ENCODE measurements at places on chromosomes 2 and 18. TPM values are rescaled to one million over a fixed set of nuclear protein-coding genes. Genes with fewer than 3 reads are reported as not detected.
A peak's percentile ranks its signal among the peaks of the same experiment; 100 is the strongest.

DNA sequence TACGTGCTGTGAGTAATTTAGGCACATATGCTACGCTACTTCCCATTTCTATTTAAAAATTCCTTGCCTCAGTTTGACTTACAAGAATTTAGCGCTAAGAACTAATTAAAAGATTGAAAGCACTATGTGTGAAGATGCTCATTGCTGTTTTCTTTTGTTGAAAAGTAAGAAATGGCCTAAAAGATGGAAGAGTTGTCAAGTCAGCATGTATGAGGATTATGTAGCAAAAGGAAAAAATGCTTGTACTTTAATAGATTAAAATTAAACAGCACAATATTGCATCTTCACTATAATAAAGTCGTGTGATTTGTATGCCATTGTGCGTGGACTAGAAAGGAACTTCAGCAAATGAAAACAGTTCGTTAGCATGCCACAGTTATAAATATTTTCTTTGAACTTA, 77.0 kb downstream of the COX7A2L start:
- no peak overlapping the region for H3K27ac ChIP-seq
- no peaks in the 10 kb centered on the region for H3K27me3 ChIP-seq
- no peak overlapping the region for H3K4me3 ChIP-seq
- peaks cover 78% of the 10 kb centered on the region for H3K36me3 ChIP-seq
- no peak for DNase-seq

SRD5A2 gene
- 0.09 TPM for polyA plus RNA-seq

- H3K27ac ChIP-seq, result no peak overlapping the region
- H3K4me1 ChIP-seq, result no peaks in the 10 kb centered on the region
- no peaks in the 10 kb centered on the region for H3K36me3 ChIP-seq
- DNase-seq, result no peak
- H3K4me3 ChIP-seq, result no peak overlapping the region
- H3K27me3 ChIP-seq, result peaks cover 16% of the 10 kb centered on the region
Measured at GRCh38 chr18:48250918-48251317, 158.3 kb downstream of the ZBTB7C start.

GRCh38 chr2:55861733-55862132, 61.8 kb downstream of the EFEMP1 start:
- no peak for DNase-seq
- no peak overlapping the region for H3K27ac ChIP-seq
- H3K4me1 ChIP-seq, result no peaks in the 10 kb centered on the region
- H3K36me3 ChIP-seq, result no peaks in the 10 kb centered on the region

CCBE1 gene
- not detected for polyA plus RNA-seq

- H3K36me3 ChIP-seq, result no peaks in the 10 kb centered on the region
- H3K4me1 ChIP-seq, result no peaks in the 10 kb centered on the region
- H3K27ac ChIP-seq, result no peak overlapping the region
- H3K4me3 ChIP-seq, result no peak overlapping the region
Measured at GRCh38 chr2:204343685-204344084, 201.6 kb upstream of the PARD3B start.

SCYGR4 gene
- polyA plus RNA-seq, result not detected

- H3K36me3 ChIP-seq, result peaks cover 42% of the 10 kb centered on the region
- H3K27ac ChIP-seq, result peak overlapping the region; percentile 100
- no peaks in the 10 kb centered on the region for H3K27me3 ChIP-seq
- H3K4me3 ChIP-seq, result peak overlapping the region; percentile 98
- no peak for DNase-seq
- H3K4me1 ChIP-seq, result peaks cover 23% of the 10 kb centered on the region
Measured at GRCh38 chr2:200863782-200864175, 679 bp downstream of the CLK1 start.

DNA sequence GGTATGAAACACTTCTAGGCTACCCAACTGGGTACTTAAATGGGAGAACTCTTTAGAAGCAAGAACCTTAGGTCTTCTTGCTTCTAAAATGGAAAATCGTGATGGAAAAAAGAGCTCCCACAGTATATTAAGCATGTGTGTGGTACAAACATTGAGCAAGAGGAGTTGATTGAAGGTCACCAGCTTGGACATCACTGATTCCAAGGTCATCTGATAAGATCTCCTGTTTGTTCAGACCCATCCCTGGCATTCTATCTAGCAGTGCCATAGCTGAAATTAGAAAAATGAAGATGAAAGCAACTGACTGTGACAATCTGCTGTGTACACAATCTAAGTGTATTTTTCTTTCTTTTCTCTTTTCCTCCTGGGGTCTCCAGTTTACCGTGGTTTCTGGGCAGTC, 35.7 kb downstream of the TMEM182 start:
- DNase-seq, result no peak
- no peaks in the 10 kb centered on the region for H3K27me3 ChIP-seq
- H3K4me3 ChIP-seq, result no peak overlapping the region
- peaks cover 39% of the 10 kb centered on the region for H3K36me3 ChIP-seq

GRCh38 chr18:28109781-28110560, 67.0 kb downstream of the CDH2 start:
- no peak for DNase-seq
- no peaks in the 10 kb centered on the region for H3K27me3 ChIP-seq
- H3K27ac ChIP-seq, result no peak overlapping the region
- no peaks in the 10 kb centered on the region for H3K36me3 ChIP-seq
- no peaks in the 10 kb centered on the region for H3K4me1 ChIP-seq
- no peak overlapping the region for H3K4me3 ChIP-seq

- H3K4me1 ChIP-seq, result no peaks in the 10 kb centered on the region
- H3K27me3 ChIP-seq, result no peaks in the 10 kb centered on the region
- H3K36me3 ChIP-seq, result no peaks in the 10 kb centered on the region
Measured at GRCh38 chr18:52054324-52054723, 285.7 kb upstream of the DCC start.

All from naive thymus-derived CD8-positive, alpha-beta T cell (primary cell).